WERI-Rb-1 (cell line): ENCODE measurements at places on chromosomes 7 and 10.

GRCh38 chr10:53479365-53479764 is 706.8 kb upstream of the MBL2 start:
- no peak for DNase-seq

DNA sequence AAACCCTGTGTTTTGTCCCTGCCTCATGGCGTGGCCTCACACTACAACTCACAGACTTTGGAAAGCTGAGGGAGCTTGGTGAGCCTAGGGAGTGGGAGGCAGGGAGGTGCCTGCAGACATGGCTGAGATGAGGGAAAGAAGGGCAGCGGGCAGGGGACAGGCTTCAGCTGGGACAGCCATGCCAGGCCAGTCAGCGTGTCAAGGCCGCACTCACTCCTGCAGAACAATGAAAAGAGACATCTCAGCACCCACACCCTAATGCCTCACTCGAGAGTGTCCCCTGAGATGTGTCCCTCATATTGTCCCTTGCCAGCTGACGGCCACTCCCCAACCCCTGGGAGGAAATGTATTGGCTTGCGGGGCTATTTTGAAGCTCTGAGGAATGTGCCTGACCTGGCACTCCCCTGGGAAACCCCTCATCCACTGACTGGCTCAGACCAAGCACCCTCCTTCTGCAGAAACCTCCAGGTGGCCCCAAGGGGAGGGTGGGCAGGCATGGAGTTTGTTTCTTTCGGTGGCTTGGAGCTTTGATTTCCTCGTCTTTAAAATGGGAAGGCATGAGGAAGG is 31.6 kb downstream of the SH3PXD2A start:
- no peak for DNase-seq

DNA sequence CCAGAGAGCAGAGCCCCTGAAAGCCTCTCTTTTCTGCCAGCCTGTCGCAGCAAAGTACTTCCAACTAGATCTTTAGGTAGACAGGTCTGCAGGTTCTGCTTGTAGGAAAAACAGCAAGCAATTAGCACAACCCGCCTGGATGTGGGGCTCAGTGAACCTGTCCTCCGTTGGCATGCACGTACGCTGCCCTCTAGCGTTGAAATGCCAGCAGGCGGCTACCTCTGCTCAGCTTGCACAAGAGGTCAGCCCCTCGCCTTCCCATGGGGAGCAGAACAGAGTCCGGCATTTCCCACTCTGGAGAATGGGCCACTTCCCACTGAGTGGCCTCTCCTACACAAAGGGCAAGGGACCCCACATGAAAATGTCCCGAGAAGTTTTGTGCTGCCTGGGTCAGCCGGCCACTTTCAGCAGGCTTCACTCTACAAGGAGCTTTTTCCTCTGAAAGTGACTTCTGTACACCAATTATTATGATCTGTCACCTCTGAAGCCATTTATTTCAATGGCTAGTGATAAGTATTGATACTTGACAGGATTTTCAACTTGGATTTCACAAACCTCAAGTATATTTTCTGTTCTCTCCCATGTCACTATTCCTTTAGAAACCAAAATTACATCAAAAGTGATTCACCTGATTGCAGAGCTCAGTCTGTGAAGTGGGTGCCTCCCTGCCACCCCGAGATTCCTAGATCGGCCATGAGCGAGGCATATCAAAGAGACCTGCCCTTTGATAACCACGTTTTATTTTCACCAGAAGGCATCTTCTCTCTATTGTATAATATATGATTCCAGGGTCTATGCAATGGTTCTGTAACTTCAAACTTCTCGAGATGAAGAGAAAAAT is 56.7 kb downstream of the JCAD start:
- peak; percentile 66 for DNase-seq

GRCh38 chr7:155510975-155511701 is 35.2 kb downstream of the CNPY1 start:
- no peak for DNase-seq

DNA sequence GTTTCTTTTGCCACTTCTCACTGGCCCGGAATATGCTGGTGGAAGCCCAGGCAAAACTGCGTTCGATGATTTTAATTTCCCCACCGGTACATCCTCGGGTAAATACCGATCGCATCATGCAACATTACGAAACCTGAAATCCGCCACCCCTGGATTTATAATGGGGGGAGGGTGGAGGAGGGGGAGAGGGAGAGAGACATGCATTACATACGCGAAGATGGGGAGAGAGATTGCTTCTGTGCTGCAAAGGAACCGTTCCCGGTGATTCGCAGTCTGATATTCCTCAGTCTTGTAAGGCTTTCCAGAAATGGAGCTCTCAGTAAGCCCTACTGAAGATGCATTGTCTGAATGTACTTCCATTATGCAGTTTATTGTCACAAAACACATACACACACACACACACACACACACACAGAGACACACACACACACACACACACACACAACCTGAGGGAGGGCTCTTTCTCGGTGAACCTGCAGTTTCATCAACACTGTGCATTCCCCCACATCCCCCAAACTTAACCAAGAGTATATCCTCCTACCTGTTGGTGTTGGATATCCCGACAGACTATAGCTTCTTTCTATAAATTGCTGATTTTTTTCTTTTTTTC is 741 bp downstream of the GPR85 start:
- no peak for DNase-seq

- DNase-seq = no peak
Observed at GRCh38 chr10:34759837-34760215, 55.3 kb downstream of the PARD3 start.

GRCh38 chr10:113494761-113495160 is 58.1 kb upstream of the HABP2 start:
- no peak for DNase-seq

- no peak for DNase-seq
Observed at GRCh38 chr7:89666136-89666835, 488.0 kb upstream of the STEAP1 start.

- no peak for DNase-seq
Observed at GRCh38 chr7:147363101-147363500, 1227.5 kb upstream of the C7orf33 start.

DNA sequence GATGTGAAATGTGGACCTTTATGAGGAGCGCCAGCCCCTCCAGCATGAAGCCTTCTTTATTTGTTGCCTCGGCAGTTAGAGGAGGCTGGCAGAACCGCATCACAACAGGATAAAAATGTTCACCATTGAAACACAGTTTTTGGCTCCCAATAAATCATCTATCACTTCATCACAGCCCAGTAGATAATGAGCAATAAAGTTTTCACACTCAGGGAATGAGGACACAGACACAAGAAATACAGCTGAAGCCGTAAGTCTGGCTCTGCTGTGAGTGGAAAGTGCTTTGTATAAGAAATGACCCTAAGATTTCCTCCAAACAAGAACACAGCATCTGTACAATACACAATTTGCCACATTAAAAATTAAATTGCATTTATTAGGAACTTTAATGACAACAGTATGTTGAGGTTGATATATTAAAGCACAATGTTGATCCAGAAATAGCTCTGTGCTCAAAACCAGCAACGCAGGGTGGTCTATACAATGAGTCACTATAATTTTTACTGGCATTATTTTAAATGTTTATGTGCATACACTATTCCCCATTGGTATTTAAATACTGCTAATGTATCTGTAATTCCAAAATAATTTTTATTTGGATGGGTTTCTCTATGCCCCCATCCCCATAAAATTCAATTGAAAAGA is 301.8 kb upstream of the MGMT start:
- no peak for DNase-seq

GRCh38 chr10:68336754-68337351 is 4.1 kb upstream of the PBLD start:
- no peak for DNase-seq

DNA sequence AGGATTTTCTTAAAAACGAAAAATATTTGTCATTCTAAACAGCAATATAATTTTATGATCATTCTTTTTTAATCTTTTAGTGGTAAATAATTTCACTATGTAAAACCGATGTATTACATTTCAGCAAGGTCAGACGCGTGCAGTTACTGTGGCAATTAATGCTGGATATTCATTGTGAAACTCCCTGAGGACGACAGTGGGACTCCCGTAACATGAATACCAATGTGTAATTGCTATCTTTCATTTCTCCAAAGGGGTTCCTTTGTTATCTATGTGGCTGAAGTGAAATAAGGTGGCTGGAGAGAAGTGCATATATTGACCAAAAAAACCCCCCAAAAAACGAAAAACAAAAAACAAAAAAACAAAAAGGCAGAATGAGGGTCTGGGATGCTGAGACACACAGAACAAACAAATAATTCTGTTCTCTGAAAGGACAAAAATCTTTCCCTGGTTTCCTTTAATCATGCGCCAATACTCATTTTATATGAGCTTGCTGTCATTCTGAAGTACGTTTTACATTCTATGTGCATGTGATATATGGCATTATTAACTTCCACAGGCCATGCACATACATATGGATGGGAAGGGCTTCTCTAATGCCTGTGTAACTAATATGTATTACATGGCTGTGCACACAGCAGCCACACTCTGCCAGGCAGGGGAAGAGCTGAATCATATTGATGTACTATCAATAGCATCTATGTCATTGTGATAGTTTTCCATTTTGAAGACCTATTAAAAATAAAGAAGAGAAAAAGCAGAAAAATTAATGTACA is 161.4 kb downstream of the RAPGEF5 start:
- no peak for DNase-seq

DNA sequence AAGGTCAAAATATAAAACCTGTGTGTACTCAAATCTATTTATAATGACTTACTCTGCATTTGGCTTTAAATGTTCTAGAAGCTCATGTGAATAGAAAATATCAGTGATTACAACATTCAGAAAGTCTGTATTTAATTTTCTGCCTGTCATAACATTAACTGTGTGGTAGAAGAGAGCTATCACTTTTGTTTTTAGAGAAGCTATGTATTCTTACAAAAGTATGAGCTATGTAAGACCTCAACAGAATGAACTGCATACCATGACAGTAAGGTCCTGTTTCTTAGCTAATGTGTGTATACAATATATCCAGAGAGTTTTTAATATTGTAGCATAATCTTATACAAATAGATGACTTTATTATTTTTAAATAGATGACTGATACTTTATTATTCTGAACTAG is 61.5 kb downstream of the PTN start:
- DNase-seq = no peak

DNA sequence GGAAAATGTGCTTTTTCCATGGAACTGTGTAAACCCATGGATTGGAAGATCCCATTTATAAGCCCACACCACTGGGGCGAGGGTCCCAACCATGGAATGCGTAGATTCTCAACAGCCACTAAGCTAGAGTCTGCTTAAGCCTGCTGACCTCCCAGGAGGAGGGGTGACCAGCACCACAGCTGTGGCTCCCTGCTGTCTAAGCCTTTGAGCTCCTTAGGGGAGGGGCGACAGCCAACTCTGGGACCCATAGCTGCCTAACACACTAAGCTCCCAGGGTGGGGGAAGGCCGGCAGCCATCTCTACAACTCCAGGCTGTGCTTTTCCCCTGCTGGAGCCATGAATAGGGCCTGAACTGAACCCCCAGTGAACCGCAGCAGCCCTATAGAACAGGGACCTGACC is 249.8 kb upstream of the HPS1 start:
- peak; percentile 92 for DNase-seq

DNA sequence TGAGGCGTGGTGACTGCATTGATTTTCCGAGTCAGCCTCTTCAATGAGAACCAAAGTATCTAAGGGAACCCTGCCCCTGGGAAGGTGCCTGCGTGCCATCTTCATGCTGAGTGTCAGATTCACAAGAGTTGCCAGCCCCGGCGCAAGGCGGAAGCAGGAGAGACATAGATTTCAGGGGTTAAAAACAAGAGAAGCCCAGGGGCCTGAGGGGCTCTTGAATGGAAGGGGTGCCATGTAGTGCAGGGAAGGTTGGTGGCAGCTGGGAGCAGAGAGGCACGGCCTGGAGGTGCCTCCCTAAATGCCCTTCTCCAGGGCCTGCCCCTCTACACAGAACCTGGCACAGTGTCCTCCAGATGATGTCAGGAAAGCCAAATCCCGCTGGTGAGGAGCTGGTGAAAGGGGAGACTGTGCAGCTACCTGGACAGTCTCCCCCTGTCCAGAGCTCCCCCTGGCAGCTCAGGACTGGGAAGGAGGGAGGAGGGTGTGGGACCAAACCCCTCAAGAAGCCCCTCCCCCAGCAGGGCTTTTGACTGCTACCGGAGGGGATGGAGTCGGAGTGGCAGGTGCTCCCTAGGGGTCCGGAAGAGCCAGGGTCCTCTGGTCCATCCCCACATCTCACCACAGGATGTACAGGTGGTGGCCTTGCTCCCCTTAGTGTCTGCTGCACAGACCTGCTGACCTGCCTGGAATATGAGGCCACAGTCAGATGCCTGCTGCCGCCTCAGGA is 137.9 kb downstream of the TCERG1L start:
- no peak for DNase-seq

DNA sequence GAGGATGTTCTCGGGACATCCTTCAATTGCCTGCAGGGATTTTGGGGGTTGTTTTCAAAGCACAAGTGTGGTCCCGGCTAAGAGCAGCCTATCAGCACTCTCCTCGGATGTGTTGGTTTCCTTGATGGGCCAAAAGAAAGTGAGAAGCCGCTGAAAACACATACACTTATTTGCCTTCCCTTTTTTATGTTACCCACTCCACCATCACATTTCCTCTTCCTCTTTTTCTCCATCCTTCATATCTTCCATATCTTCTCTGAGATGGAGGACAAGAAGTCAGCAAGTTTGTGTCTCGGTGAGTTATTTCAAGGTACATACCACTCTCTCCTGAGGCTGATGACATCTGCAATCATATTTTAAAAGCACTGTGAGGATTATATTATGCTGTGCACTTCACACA is 64.0 kb downstream of the ZNF33B start:
- DNase-seq = no peak

DNA sequence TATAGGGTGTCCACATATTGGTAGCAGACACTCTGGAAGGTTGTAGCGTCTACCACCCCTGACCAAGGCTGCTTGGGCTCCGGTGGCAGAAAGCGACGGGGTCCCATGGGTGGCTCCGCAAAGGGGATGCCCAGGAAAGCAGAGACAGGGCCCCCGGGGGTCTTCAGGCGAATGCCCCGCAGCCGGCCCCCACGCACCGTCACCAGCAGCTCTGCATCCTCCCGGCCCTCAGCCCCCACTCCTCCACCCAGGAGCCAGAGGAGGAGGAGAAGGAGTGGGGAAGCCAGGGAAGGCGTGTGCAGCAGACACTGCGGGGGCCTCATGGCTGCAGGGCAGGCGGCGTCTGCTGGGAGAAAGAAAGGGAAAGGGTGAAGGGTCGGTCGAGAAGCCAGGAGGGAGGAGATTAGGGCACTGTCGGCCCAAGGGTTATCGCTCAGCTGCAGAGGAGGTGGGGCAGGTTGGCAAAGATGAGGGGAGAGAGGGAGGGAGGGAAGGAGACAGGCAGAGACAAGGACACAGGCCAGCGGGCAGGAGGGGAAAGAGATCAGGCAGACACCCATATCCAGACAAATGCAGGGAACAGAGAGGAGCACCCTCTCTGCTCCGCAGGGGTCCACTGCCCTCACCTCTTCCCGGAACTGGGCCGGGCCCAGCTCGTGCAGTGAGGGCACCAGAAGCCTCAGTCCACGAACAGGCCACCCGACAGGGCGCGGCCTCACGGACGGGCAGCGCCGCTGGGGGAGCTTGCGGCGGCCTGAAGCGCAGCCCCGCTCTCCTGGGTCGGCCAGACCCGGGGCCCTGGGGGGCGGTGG is 1.6 kb downstream of the ACHE start:
- DNase-seq = no peak

- DNase-seq = no peak
Observed at GRCh38 chr7:44077681-44078091, 4.6 kb downstream of the POLM start.
